ENCODE measurements at places on chromosomes 7 and 10.

DNA sequence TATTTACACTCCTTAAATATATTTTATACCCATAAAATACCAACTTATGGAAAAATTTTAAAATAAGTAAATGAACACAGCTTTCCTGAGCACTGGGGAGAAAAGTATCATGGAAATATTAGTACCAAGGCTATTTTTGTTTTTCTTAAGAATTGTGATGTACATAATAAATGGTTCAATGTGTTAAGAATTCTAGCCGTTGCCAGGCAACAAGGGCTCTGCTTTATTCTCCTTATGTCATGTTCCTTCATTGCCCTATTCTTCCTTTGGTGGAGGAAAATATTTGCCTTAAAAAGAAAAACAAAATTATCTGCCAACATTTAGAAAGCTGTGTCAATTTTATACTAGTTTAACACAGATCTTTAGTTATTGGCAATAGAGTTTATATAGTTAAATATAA lies 2.6 kb upstream of the ZPBP start:
- DNase-seq = no peak

GRCh38 chr10:100510533-100511308 lies 8.9 kb downstream of the SEC31B start:
- DNase-seq = peak; percentile 45

DNA sequence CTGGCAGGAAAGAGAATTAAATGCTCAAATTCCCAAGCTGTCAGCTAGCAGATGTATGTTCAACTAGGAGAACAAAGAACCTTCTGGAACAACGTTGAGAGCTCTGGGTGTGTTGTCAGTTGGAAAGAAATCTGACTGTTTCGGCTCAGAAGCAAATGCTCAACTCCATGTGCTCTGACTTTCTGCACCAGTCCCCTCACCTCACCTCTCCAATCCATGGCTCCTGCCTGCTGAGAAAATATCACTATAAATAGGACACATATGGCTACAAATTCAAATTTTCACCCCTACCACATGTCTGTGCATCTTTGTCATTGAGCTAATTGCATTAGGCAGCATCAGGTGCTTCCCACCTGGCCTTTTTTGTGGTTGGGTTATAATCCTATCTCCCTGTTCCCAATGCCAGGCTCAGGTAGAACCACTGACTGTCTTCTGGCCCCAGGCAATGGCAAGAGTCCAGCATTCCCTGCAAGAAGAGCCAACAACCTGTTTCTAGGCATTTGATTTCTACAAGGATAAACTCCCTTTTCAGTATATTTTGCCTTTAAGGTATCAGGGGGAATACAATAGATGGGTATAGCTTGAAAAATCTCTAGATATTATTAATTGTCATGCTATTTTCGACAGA lies 142.6 kb upstream of the LSM8 start:
- DNase-seq = no peak

DNA sequence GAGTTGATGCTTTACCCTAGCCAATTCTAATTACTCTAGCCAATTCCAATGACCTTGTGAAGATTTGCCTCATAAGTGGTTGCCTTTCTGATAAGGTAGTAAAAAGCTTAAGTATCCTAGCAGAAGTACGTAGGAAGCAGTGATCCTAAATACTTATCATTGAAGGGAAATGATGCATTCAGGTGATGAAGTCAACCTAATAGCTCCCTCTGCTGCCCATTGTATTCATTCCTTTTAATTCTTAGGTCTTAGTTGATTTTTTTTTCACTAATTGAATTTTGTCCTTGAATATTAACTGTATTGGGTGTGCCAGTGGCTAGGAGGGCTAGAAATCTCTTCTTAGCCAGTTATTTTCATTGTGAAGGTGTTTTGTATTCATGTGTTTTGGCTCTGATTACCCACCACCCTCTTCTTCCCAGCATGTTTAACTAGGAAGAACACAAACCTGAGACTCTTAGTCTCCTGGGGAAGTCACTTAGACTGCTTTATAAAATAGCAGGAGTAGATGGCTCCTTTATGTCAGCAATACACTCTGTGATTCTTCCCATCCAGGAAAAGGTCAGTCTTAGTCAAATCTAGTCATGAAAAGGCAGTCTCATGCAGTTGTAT lies 46.3 kb downstream of the PLEKHA8 start:
- DNase-seq = no peak

GRCh38 chr7:8176370-8177081 lies 85.4 kb downstream of the ICA1 start:
- peak; percentile 61 for DNase-seq

GRCh38 chr7:142787034-142787768 lies 16.4 kb downstream of the PRSS2 start:
- DNase-seq = no peak

- no peak for DNase-seq
Measured at GRCh38 chr7:98133621-98134303, 27.1 kb downstream of the LMTK2 start.

GRCh38 chr10:47038881-47039561 lies 127.8 kb downstream of the PTPN20 start:
- DNase-seq = no peak

DNA sequence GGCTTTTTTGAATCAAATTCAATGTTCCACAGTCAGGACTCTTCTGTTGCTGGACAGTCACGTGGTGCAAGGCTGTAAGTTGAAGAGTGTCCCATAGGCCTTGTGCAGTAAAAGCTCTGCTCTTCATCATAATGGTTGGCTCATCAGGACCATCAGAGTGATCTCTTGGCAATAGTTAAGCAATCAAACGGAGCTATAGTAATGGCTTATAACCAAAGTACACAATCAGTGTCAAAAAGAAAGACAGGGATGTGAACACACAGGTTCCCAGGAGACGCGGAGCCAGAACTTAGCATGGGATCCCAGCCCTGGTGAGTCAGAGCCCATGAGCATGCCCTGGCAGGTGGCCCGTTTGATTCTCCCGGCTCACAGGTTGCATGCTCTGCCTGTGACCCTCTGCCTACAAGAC lies 10.8 kb upstream of the GPNMB start:
- no peak for DNase-seq

DNA sequence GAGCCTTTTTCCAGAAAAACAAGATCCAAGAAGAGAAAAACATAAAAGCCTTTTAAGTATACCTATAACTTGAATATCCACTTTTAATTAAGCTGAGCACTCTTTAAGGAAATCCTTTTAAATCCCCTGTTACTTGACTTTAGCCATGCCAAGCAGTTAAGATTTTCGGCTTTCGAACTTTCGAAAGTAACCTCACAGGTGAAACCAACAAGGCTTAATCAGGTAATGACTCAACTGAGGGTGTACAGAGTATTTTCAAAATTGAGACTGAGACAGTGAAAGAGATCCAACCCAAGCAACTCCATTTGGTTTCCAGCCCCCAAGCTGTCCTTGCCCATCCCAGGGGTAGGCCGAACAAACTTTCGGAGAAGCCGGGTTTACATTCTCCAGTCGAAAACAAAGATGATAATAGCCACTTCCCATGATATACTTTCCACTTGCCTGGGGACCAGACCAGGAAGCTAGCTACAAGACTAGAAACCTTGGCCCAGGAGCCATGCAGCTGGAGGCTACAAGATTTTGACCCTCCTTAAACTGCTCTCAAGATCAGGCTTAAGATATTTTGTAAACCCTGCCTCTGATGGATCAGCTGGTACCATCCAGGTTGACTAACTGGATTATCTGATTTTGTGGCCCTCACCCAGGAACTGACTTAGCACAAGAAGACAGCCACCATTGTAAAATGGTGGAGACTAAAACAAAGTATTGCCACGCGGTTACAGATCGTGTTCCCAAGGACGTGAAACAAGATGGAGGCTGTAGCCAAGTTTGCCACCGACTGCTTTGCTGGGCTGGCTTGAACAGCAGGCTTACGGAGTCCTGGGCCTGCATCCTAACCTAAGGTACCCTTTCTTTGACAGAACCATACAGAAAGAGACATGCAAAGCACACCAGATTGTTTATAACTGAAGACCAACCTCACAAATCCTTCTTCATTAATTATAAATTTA lies 32.3 kb downstream of the C1GALT1 start:
- DNase-seq = no peak

DNA sequence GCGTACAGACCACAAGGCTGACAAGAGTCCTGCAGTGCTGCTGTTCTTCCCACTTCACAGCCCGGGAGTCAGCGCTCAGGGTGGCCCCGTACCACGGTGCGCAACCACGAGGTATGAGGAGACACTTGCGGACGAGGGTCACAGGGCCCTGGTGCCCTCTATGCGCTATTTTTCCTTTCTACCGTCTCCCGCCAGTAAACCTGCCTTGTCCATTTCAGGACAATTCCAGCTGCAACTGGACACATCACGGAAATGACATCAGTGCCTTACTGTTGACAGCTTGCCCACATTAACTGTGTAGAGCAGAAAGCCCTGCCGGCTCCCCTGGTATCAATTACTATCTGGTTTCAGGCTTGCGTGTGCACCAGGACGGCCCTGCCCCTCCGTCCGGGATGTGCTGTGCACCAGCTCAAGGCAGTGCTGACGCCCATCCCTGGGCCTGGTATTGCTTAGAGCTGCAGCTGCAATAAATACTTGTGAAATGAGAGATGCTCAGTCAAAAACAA lies 65.1 kb downstream of the ZRANB1 start:
- no peak for DNase-seq

DNA sequence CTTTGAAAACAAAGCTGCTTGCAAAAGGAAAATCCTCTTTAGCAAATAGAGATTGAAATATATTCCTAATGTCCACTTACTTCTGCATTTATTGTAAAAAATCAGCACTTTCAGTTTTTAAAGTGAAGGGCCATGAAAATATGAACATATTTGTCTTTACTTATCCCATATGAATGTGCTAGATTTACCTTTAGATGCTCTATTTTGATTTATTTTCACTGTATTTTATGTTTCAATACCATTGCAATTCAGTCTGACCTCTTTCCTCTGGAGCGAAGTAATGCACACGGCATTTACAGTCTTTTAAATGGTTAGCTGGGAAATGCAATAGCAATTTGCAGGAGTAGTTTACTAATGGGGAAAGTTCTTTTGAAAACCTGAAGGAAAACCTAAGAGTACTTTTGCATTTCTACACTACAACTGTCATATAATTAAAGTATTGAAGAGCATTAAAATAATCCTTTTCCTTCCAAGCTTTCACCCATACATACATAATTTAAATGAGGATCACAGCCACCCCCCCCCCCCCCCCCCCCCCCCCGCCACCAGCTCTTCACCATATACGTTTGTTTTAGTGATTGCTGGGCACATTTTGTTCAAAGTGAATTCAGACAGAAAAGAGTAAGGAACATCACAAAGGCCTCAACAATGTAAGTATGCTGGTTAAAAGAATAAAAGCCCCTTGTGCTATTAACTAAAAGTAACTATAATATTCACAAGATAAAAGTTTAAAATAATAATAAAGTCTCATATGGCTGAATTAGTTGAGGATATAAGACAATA lies 3.5 kb downstream of the SKIDA1 start:
- DNase-seq = no peak

- no peak for DNase-seq
Measured at GRCh38 chr7:1846331-1847065, 176.4 kb downstream of the ELFN1 start.

DNA sequence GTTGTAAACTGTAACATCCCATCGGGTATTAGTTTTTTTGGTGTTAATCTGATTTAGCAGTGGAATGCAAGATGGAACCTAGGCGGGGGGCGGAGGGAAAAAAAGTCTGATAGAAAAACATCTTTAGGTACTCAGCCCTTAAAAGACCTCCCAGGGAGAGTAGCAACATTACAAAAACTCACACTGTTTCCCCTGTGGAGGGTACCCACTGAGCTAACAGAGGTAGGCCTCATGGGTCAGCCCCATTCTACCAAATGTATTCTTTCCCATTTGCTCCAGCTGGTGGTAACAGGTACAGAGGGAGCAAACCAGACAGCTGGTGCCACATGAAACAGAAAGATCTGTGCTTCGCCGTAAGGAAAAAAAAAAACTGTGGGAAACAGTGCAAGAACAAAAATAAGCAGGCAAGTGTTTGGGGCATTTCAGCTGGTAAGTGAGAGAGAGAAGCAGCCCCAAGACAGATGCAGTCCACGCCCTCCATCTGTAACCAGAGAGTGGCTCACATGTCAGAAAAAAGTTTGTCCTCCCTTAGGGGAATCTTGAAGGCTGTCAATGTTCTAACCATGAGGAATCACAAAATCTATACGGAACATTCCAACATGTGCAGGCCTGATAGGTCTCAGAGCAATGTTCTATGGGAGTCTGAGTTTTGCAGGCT lies 65.3 kb downstream of the HOXA1 start:
- DNase-seq = no peak

DNA sequence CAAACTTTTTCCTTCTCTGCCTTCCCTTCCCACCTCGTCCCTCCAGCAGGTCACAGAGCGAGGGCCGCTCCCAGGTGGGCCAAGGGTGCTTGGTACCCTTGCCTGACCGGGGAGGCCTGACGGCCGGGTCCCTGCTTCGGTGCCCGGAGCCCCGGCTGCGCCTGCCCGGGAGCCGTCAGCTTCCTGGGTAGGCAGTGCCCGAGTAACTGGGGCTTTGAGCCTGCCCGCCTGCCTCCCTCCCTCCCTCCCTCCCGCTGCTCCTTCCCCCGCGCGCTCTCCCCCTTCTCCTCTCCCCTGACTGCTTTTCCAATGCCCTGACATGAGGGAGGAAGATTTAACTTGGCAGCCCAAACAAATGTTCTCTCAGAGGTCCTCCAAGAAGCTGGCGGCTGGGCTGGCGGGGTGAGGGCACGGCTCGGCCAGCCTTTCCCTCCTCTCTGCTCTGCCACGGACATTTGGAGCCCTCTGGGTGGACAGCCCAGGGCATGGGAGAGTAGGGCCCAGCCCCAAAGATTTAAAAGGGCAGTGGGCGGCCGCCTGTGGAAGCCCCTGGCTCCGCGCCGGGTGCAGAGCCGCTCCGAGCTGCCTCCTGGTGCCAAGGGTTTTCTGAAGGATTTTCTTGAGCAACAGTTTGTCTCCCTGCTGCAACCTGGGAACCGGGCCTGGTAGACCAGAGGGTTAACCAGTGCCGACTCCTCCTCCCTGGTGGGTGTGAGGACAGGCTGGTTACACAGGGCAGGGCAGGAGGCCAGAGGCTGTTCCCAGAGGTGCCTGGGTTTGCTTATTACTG lies 2.0 kb downstream of the ZMIZ1 start:
- DNase-seq = no peak

GRCh38 chr7:84529480-84530205 lies 335.1 kb upstream of the SEMA3A start:
- DNase-seq = no peak

DNA sequence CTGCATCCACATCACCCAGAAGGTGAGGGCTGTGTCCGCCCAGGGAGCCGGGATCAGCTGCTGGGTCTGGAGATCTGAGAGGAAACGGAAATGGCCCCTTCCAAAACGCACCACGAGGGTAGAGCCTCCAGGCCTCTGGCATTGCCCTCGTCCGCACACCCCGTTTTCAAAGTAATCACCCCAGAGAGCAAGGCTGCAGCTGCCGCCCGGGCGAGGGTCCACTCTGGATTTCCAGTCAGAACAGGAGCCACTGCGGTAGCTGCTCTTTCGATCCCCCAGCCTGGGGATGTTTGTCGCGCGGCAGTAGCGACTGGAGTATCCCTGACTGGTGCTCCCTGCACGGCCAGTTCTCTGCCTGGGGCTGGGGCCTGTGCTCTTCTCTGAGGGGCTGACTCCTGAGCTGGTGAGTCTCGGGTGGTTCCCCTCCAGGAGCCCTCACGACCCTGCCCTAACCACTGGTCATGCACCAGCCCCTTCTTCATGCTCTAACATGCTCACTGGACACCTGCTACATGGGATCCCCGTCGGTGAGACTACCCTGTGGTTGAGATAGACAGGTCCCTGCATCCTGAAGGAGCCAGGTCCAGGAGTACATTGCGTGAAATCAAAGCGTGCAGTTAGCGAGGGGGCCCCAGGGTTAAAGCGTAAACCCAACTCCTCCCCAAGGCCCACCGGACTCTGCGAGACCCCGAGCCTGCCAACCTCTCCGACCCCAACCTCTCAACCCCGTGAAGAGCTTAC lies 99.2 kb downstream of the FOXL3 start:
- no peak for DNase-seq

GRCh38 chr10:72087969-72088888 lies at the start of gene SPOCK2:
Gene SPOCK2, minus strand, starts transcription at chr10:72088551. Its CDS starts 223 bp downstream, at chr10:72088328.
- DNase-seq = peak; percentile 60

Data from activated effector memory CD4-positive, alpha-beta T cell treated with Interleukin-2 at 50 U/mL for 16 hours (primary cell).